ENCODE measurements at places on chromosomes 2 and 18.
A peak's percentile ranks its signal among the peaks of the same experiment; 100 is the strongest.

DNA sequence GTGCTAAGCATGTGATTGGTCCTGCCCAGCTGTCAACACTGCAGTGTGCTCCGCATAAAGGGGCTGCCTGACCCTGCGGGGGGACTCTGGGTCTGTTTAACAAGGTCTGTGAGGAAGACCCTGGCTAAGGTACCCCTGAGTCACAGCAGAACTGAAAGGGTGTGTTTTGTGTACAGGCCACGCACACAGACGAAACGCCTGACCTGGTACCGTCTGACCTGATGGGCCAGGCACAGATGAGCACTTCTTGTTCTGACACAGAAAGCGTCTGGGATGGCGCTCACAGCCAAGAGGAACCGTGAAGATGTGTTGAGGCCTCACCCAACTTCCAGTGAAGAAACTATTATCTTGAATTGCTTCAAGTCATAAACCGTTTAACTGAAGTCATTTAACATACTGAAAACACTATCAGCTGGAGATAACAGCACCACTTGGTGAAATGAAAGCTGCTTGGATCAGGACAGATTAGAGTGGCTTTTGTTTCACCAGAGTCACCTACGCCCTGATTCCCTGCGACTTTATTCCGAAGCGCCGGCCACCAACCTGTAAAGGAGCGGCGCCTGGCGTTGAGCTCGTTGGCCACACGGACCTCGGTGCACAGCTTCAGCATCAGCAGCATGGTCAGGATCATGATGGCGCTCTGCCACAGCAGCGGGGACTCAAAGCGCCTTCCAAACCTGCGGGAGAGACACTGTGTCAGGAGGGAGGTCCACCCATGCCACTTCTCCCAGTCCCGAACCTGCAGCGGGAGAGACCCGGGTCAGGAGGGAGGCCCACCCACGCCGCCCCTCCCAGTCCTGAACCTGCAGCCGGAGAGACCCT lies 8.5 kb downstream of the SLC66A2 start:
- DNase-seq, result no peak

GRCh38 chr18:75115514-75115913 lies 93.4 kb downstream of the PTGR3 start:
- no peak for DNase-seq

DNA sequence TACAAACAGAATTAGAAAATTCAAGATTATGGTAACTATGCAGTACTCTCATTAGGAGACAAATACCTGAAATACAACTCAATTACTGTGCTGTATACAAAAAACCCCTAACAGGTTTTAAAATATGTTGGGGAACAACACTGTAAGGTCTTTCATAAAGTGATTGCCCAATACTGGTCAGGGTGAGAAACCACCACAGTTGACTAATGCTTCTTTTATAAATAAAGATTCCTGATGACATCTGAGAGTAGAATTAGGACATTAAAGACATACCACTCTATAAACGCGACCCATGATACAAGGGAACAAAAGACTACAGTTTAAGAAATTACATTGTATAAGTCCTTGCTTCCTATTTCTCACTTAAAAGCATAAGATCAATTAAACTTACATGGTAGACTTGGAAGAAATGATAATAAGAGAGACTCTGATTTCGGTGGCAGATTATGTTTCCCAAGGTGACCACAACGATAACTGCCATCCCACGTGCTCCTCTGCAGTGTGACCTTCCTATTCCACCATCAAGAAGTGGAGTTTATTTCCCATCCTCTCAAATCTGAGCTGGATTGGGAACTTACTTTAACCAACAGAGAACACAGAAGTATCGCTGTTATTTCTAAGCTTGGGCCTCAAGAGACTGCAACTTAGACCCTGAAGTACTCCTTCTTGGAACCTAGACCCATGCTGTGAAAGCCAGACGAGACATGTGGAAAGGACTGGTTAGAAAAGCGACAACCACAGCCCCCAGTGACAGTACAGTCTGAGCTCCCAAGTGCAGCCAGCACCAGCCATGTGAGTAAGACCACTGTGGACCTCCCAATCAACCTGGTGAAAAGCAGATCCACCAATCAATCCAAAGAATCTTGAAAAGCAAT lies 52.3 kb downstream of the ZNF521 start:
- peak; percentile 60 for DNase-seq

DNA sequence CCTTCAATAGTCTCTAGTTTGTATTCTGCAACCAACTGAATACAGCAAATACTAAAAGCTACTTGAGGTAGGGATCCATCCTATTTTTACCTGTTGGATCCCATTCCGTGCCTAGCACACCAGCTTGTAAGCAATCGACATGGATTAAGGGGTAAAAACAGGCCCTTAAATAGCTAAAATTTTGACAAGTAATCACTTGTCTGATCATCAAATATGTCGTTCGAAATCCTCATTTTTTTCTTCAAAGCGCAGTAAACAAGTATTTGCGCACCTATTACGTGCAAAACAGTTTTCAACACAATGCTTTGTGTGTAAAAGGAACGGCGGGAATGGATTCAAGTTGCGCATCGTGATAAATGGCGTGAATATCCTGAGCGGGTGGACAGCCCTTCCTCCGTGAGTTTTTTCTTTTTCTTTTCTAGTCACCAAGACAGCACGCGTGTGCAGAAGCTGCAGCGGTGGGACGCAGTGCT lies 1.4 kb upstream of the ACVR2A start:
- DNase-seq, result peak; percentile 33

- no peak for DNase-seq
Observed at GRCh38 chr18:79690586-79691482, 11.2 kb downstream of the CTDP1 start.

- no peak for DNase-seq
Observed at GRCh38 chr2:30978044-30978443, 160.2 kb downstream of the GALNT14 start.

DNA sequence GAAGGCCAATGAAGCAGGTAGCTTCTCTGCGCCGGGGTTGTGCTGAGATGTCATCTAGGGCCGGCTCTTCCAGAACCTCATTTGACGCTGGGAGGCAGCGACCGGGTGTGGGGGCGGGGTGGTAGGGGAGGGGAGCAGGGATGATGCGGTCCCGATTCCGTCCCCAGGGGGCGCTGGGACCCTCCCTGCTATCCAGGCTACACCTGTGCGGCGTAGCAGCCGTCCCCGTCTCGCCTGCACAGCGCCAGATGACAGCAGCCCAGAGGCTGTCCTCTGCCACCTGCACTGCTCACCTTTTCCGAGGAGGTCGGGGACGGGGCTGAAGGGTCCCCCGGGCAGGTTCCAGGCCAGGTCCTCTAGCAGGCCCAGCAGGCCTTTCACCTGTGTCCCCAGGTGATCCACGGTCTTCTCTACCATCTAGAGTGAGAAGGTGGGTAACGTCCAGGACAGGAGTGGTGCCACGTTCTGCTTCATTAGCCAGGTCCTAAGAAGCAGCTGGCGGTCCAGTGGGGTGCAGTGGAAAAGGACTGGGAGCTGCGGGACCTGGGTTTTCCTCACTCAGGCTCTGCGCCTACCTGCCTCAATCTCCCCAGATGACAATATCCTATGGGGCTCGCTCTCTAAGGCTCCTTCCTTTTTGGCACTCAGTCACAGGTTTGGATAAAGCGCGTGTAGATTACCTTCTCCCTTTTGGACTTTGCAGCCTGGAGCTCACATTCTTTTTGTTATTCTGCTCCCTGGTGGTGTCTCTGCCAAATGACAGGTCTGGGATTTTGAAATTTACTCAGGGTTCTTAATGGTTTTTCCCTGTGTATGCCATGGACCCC lies 56.0 kb upstream of the RAB6C start:
- peak; percentile 28 for DNase-seq

GRCh38 chr18:27661320-27662018 lies 476.4 kb upstream of the CHST9 start:
- no peak for DNase-seq

GRCh38 chr2:235506291-235506996 lies 12.6 kb downstream of the AGAP1 start:
- DNase-seq, result no peak

DNA sequence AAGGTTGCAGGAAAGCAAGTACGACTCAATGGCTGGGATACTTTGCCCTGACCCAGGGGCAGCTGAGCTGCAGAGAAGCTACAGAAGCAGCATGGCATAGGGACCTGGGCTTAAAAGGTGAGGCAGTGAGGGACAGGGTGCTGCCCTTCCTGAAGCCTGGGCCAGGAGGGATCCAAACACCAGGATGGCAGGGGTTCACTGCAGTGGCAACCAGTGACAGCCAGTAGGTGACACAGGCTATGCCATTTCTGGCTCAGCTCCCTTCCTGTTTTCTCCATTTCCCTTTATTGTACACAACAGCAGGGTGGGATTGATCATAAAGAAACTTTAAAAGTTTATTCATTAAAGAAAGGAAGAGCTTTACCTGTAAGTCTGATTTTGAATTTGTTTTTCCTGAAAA lies 48.8 kb downstream of the CABYR start:
- no peak for DNase-seq

GRCh38 chr18:5295231-5295920 lies at the start of gene ZBTB14:
Gene ZBTB14, minus strand, starts transcription at chr18:5295726. Its CDS starts 2,480 bp downstream, at chr18:5293246.
- DNase-seq, result peak; percentile 7

DNA sequence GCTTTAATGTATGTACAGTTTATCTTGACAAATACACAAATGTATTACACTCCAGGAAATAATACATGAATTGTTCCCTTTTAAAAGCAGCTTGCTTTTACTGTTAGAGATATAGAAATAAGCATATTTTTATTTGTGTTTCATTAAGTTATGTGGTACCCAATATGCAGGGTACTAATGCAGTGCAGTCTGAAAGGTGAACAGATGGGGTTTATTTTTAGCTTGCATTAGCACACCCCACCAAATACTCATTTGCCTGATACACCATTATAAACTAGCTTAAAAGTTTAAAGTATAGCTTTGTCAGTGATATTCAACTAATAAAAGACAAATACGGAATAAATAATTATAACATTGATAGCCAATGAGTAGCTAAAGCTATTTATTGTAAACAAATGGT lies 394.7 kb upstream of the ZNF804A start:
- DNase-seq, result no peak

DNA sequence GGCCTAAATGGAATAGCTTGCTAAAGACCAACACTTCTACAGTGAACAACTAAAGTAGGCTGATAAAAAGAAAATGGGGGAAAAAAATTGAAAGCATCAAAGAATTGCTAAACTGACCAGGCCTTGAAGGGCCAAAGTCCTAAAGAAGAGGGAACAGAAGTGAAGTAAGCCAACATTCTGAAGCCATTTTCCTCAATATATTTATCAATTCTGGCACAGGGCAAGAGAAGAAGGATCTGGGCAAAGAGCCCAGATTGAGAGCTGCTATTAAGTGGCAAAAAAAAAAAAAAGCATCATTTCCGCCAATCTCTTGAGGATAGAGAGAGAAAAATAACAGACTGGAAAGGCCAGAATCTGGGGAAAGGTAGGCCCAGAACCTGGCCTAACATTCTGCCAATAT lies 25.7 kb downstream of the FANCL start:
- no peak for DNase-seq

GRCh38 chr2:229085439-229085838 lies 185.6 kb downstream of the PID1 start:
- DNase-seq, result no peak

DNA sequence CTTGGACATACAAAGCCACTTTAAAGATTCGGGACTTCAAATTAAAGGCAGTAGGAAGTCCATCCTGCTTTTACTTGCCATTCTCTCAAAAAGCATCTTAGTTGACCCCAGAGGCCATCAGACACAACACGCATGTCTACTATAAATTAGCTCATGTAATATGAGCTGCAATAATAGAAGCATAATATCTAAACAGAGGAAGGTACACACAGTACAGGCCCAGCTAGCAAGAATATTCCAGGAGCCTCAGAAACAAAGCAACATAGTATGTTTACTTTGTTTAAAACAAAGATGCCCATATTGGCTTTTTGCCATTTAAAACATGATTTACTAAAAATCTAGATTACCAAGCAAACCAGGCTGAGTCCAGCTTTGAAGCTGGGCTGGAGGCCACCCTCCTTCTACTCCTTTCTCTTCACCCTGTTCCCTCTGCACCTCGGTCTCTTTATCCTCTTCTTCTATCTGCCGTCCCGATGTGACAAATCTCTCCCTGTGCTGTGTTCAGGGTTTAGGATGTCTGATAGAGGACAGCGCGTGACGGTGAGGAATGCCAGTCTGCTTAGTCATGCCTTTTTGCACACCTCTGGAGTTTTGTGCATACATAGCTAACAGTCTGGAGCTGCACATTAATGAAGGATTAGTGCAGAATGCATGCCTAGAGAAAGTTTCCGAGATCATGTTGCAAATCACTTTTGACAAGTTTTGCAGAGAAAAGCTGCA lies 28.2 kb downstream of the DTNA start:
- peak; percentile 0 for DNase-seq

- DNase-seq, result peak; percentile 26
Observed at GRCh38 chr2:239443666-239444567, 43.1 kb upstream of the HDAC4 start.

- DNase-seq, result no peak
Observed at GRCh38 chr2:64656379-64656778, 2.7 kb upstream of the SERTAD2 start.

- no peak for DNase-seq
Observed at GRCh38 chr18:50644807-50645206, 84.9 kb downstream of the MAPK4 start.

- DNase-seq, result no peak
Observed at GRCh38 chr2:134416018-134416417, 162.1 kb downstream of the MGAT5 start.

- no peak for DNase-seq
Observed at GRCh38 chr2:108591163-108591562, 56.9 kb downstream of the LIMS1 start.

GRCh38 chr2:201827621-201828020 lies 21.3 kb downstream of the CDK15 start:
- DNase-seq, result no peak

Measured in HFFc6 (cell line).